ENCODE measurements at places on chromosomes 11 and 22.

DNA sequence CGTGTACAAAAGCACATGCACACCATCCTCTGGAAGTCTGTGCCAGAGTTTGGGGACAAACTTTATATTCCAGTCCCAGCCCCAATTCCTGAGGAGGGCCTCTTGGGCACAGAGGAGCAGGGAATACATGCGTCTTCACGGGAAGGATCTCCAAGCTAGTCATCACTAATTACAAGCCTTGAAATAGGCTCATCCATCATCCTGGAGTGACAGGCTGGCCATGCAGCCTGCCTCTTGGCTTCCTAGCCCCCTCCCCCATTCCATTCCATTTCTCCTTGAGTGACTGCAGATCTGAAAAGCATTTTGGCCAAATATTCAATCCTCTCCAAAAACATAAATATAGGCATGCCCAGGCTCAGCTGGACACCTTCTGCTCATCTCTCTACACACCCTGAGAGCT, 24.8 kb downstream of the SERPING1 start:
- H3K36me3 ChIP-seq = no peaks in the 10 kb centered on the region
- no peaks in the 10 kb centered on the region for H3K4me1 ChIP-seq
- no peak overlapping the region for H3K27ac ChIP-seq
- no peak for DNase-seq
- no peaks in the 10 kb centered on the region for H3K27me3 ChIP-seq
- H3K4me3 ChIP-seq = no peak overlapping the region

- no peaks in the 10 kb centered on the region for H3K4me1 ChIP-seq
- no peak overlapping the region for H3K4me3 ChIP-seq
- no peaks in the 10 kb centered on the region for H3K27me3 ChIP-seq
Observed at GRCh38 chr11:131246663-131247062, 123.8 kb upstream of the NTM start.

DNA sequence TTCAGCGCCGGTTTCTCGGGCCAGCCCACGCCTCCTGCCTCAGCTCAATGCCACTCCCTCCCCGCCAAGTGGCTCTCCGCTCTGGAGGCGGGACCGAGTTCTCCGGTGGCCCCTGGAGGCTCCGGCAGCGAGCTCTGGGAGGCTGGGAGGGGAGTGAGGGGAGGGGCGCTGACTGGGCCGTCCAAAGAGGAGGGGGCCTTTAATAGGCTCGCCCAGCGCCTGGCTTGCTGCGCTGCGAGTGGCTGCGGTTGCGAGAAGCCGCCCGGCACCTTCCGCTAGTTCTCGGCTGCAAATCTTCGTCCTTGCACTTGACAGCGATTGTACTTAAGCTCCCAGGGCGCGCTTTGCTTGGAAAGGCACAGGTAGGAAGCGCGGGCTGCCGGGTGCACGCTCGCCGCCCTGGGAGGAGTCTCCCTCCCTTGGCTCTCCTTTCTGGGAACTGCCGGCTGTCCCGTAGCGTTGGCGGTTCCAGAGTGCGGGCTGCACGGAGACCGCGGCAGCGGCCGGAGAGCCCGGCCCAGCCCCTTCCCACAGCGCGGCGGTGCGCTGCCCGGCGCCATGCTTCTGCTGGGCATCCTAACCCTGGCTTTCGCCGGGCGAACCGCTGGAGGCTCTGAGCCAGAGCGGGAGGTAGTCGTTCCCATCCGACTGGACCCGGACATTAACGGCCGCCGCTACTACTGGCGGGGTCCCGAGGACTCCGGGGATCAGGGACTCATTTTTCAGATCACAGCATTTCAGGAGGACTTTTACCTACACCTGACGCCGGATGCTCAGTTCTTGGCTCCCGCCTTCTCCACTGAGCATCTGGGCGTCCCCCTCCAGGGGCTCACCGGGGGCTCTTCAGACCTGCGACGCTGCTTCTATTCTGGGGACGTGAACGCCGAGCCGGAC, at the start of gene ADAMTS15:
Gene ADAMTS15 (plus strand): TSS at position 230 of the 894 bp plus-strand sequence. CDS start 329 bp downstream, at position 559.
- peak; percentile 71 for DNase-seq
- no peaks in the 10 kb centered on the region for H3K27me3 ChIP-seq
- H3K4me1 ChIP-seq = peaks cover 6% of the 10 kb centered on the region

- H3K27me3 ChIP-seq = no peaks in the 10 kb centered on the region
- H3K4me3 ChIP-seq = no peak overlapping the region
- no peaks in the 10 kb centered on the region for H3K4me1 ChIP-seq
- H3K36me3 ChIP-seq = no peaks in the 10 kb centered on the region
- DNase-seq = no peak
Observed at GRCh38 chr11:18563090-18563730, 25.3 kb downstream of the UEVLD start.

DNA sequence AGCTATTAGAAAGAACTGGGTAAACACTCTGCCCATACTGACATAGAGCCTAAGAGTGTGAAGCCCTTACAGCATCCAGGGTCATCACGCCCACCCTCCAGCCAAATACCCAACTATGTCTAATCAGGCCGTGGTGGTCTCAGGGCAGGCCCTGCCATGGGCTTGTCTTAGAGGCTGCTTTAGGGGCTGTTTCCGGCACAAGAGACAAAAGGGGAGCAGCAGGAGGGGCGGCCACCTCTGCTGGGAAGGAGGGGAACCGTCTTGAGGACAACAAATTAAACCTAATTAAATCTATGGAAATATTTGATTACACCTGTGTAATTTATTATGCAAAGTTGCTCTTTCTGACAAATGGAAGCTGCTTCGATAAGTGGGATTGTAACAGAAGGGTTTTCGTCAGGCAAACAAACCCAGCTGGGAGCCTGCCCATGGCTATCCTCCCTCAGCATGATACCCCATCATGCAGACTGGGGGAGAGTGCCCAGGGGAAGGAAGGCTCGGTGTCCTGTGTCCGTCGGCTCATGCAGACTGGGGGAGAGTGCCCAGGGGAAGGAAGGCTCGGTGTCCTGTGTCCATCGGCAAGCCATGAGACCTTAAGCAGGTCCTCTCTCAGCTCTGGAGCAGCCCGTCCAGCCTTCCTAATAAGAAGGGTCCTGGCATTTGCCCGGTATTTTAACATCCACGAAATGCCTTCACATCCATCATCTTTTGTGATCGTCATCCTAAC, 163.6 kb upstream of the B3GAT1 start:
- H3K27ac ChIP-seq = no peak overlapping the region
- no peak overlapping the region for H3K4me3 ChIP-seq
- no peaks in the 10 kb centered on the region for H3K36me3 ChIP-seq
- DNase-seq = no peak

DNA sequence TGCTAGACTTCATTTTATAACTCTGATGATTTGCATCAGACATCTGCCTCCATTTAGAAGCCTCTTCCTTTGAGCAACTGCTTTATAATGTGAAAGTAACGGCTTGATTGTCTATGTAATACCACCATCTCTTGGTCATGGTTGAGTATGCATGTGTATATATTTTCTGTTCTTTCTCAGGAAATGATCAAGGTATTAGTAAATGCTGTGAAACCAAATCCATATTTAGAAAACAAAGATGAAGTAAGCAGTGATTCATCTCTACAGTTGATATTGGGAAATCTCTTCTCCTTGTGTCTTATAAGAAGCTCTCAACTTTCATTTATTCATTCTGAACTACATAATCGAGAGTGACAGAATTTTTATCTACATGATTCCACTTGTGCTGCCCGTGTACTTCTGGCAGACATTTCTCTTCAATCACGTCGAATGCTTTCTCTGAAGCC, 104.6 kb upstream of the ANO3 start:
- no peaks in the 10 kb centered on the region for H3K36me3 ChIP-seq
- H3K27ac ChIP-seq = no peak overlapping the region
- no peak for DNase-seq
- H3K27me3 ChIP-seq = no peaks in the 10 kb centered on the region
- H3K4me1 ChIP-seq = no peaks in the 10 kb centered on the region

DNA sequence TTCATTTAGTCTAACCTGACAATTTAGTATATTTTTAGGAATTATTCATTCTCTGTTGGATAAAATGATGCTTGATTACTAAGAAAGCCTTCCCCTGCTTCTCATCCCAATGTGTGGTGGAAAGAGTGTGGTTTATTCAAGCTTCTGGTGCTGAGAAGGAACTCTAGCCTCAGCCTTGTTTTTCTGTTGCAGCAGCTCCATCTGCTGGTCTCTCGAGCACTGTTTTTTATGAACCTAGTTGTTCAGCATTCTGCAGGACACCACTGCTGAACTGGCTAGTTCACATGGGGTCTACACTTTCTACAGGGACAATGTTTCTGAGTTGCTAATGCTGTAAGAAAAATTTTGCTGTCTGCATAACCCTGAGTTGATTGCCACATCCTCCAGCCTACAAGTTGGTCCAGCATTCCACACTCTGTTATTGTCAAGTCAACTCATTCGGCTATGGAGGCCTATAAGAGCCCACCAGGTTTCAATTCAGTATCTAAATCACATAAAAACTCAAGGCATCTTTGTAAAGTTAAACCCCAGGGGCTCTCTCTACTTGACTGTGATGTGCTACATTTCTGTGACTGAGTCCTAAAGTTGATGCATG, 14.3 kb downstream of the OR2AG2 start:
- H3K27ac ChIP-seq = no peak overlapping the region
- no peak overlapping the region for H3K4me3 ChIP-seq
- no peaks in the 10 kb centered on the region for H3K27me3 ChIP-seq
- H3K36me3 ChIP-seq = no peaks in the 10 kb centered on the region
- H3K4me1 ChIP-seq = no peaks in the 10 kb centered on the region

- no peak overlapping the region for H3K4me3 ChIP-seq
- H3K36me3 ChIP-seq = no peaks in the 10 kb centered on the region
- no peak overlapping the region for H3K27ac ChIP-seq
- DNase-seq = no peak
Observed at GRCh38 chr11:40219401-40219800, 1240.1 kb downstream of the LRRC4C start.

GRCh38 chr22:37169947-37170688, 17.9 kb downstream of the C1QTNF6 start:
- H3K4me1 ChIP-seq = no peaks in the 10 kb centered on the region
- no peaks in the 10 kb centered on the region for H3K27me3 ChIP-seq
- no peak overlapping the region for H3K4me3 ChIP-seq
- peak; percentile 15 for DNase-seq
- H3K36me3 ChIP-seq = no peaks in the 10 kb centered on the region

DNA sequence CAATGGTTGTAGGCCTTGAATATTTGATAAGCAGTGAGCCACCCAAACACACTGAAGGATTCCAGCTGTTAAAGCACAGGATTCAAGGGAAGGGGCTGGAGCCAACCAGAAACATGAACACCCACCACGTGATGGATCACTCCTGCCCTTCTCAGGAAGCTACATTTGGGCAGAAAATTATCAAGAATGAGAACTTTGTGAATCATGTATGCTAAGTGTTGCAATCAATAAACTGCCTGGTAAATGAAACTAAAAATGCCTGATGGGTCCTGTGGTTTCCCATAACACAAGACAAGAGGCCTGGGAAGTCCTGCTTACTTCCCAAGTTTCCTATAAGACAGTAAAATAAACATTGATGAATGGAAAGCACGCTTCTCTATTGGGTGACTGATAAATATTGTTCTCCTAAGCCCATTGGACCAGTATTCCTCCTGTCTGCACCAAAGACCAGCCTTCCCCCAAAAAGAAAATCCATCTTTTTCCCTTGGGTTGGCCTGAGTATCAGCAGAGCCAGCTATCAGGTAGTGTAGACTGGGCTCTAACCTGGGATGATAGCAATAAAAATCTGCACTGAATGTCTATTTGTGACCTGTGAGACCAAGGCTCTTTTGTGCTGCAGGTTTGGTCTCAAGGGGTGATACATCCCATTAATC, 98.4 kb downstream of the CCDC83 start:
- H3K4me1 ChIP-seq = peaks cover 30% of the 10 kb centered on the region
- H3K4me3 ChIP-seq = no peak overlapping the region
- no peaks in the 10 kb centered on the region for H3K36me3 ChIP-seq
- DNase-seq = peak; percentile 70

DNA sequence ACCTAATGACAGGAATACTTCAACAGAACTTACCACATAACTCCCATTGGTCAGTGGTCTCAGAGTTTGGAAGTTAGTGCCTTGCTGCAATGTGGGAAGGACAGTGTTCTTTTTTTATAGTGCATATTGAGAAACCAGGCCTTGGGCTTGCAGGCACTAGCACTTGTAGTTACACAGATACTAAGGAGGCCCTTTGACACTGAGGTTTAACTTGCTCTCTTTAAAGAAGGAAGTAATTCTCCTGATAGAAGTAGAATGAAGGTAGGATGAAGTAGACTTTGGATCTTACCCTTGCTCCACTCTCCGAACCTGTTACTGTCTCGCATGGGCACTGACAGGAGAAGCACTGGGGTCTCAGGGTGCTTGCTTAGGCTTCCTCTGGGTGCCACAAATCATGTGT, 31.0 kb upstream of the ST14 start:
- H3K27ac ChIP-seq = no peak overlapping the region
- H3K36me3 ChIP-seq = no peaks in the 10 kb centered on the region
- DNase-seq = no peak
- no peak overlapping the region for H3K4me3 ChIP-seq

DNA sequence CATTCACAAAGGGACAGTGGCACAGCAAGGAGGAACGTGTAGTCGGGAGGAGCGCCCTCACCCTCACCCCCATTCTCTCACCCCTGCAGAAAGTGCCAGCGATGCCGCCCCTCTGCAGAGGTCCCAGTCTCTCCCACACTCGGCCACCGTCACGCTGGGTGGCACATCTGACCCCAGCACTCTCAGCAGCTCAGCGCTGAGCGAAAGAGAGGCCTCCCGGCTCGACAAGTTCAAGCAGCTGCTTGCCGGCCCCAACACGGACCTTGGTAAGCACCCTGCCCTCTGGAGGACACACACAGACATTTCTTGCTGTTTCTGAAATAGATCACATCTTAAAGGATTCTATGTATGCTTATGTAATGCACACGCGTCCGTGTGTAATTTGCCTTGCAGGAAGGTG, 34.9 kb downstream of the TBC1D22A start:
- no peak overlapping the region for H3K27ac ChIP-seq
- DNase-seq = no peak
- H3K4me3 ChIP-seq = no peak overlapping the region
- no peaks in the 10 kb centered on the region for H3K27me3 ChIP-seq
- H3K36me3 ChIP-seq = no peaks in the 10 kb centered on the region

DNA sequence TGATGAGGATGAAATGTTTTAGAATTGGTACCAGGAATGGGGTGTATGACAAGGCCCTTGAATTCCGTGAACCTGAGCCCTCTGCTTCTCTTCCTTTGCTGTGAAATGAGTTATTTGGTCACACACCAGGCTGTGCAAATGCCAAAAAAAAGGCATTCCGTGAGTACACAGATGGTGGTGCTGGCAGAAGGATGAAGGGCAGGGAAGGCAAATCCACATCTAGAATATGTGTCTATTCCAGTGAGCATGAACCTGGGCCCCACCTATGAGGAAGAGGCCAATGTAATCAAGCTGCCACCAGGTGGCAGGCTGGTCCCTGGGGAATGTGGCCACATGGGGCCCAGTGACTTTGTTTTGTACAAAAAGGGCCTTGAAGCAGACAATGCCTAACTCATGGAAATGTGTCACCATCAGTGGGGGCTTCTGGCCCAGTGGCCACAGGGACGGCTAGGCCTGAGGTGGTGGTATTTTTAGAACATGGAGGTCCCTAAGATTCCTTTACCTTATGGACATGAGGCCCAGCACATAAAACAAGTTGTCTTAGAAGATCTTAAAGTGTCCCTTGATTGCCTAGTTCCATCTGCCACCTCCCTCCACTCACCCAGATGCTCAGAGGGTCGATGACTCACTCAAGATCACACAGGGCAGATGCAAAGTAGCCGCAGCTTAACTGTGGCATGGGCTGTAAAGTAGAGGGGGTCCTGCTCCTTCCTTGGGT, 3.9 kb upstream of the RNF215 start:
- no peak overlapping the region for H3K4me3 ChIP-seq
- peak; percentile 60 for DNase-seq
- H3K4me1 ChIP-seq = peaks cover 4% of the 10 kb centered on the region
- H3K27ac ChIP-seq = no peak overlapping the region
- no peaks in the 10 kb centered on the region for H3K36me3 ChIP-seq

- no peak overlapping the region for H3K4me3 ChIP-seq
- H3K36me3 ChIP-seq = no peaks in the 10 kb centered on the region
- no peaks in the 10 kb centered on the region for H3K27me3 ChIP-seq
- H3K4me1 ChIP-seq = no peaks in the 10 kb centered on the region
- H3K27ac ChIP-seq = no peak overlapping the region
Observed at GRCh38 chr11:92340839-92341238, 116.2 kb downstream of the FAT3 start.
